NCI-H82 (cell line): ENCODE measurements at places on chromosomes 1 and 21.

GRCh38 chr21:44749759-44750674, 38.6 kb upstream of the TSPEAR start:
- DNase-seq = no peak

- no peak for DNase-seq
These were observed 49.1 kb upstream of the APOBEC4 start for GRCh38 chr1:183702087-183702812.

GRCh38 chr1:117174851-117175250, 35.9 kb downstream of the VTCN1 start:
- no peak for DNase-seq

DNA sequence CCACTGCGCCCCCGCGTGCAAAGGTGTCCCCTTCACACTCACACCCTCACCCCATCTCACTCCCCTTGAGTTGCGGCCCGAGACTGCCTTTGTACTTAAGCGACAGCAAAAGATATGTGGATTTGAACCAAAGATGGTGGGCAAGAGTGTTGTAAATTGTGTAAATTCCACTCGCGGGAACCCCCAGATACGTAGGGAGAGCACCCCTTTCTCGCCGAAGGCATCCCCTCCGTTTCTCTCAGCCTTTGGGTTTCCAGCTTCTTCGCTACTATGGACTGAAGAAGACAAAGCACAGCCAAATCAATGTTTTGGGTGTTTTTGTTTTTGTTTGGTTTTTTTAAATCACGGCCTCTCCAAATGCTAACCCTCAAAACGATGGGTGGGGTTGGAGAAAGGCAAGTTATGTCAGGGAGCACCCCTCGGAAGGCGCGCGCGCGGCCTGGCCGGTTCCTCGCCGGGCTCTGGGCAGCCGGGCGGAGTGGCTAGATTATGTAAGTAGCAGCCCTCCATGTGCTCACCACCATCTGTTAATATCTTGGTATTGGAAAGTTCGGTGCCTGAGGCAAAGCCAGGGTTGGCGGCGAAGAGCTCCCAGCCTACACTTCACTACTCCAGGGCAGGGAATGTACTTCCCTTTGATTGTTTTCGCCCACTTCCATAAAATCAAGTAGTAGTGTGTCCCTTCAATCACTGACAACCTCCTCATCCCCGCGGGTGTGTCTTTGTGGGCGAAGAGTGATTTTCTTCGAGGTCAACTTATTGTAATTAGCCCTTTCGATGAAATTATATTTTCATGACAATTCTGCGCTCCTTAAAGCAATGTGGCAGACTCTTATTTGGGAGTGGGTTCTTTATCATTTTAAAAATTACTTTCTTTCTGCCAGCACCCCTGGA, 4.0 kb upstream of the PROX1 start:
- peak; percentile 45 for DNase-seq

DNA sequence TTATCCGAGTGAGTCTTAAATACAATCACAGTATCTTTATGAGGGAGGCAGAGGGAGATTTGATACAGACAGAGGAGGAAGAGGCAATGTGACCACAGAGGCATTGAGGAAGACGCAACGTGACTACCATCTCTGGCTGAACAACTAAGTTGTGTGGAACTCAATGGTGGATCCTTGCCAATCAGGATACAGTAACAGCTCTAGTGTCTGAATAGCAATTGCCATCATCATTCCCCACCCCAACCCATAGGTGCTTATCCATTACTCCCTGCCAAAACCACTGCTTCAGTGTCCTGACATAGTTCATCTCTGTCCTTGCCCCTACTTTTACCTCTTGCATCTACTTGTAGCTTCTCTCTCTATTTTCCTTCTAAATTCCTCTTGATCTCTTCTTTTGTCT, 20.5 kb upstream of the RHBDL2 start:
- DNase-seq = no peak

GRCh38 chr1:154325583-154326545, 539 bp downstream of the ATP8B2 start:
- DNase-seq = peak; percentile 77

DNA sequence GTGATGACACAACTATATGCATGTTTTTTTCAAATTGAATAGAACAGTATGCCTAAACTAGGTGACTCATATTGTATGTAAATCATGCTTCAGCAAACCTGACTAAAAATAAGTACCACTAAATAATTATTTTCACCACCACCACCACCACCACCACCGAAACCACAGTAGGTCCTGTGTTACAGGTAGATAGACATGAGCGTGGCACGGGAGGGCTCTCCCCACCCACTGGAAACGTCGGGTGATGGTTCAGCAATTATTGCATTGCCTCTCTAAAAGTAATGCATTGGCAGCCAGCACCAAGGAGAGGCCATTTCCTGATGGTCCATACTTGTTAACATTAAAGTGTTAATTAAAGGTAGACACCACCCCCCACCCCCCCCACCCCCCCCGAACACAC, 297.0 kb upstream of the NCAM2 start:
- no peak for DNase-seq

GRCh38 chr1:36160949-36161485, 5.1 kb downstream of the MAP7D1 start:
- no peak for DNase-seq

GRCh38 chr1:24696041-24696755, 49.0 kb upstream of the CLIC4 start:
- DNase-seq = peak; percentile 92

GRCh38 chr1:192158181-192158580, at the start of gene RGS18:
RGS18 (plus strand) TSS chr1:192158462; CDS start chr1:192158638, 176 bp downstream.
- DNase-seq = no peak

DNA sequence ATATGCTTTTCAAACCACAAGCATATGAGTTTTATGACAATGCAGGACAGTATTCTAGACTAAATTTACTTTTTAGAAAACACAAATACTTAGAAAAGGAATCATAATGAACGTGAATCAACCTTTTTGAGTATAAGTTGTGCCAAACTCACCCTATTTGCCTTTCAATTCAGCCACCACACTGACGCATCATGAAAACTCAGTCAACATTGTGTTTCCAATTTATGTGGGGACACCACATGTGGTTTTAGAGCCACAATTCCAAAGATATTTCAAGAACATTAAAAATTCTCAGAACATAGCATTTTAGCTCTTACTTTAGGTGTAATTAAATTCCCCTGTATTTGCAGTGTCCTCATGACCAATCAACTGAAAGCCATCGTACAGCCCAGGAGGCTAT, 118.8 kb downstream of the PTBP2 start:
- DNase-seq = no peak
